ENCODE measurements at places on chromosomes 5 and 9. TPM values are rescaled to one million over a fixed set of nuclear protein-coding genes. Genes with fewer than 3 reads are reported as not detected.

Gene SPINK6
- total RNA-seq, result not detected

Gene SLC35D2
- 1.5 TPM for total RNA-seq

Gene PCDHA6
- total RNA-seq, result 11.6 TPM

Gene PCDHB16
- 6.4 TPM for total RNA-seq

Gene KCNN2
- 15.0 TPM for total RNA-seq

Gene OR1J1
- not detected for total RNA-seq

Gene C9orf50
- not detected for total RNA-seq
